ENCODE measurements at places on chromosomes 1 and 21.
A peak's percentile ranks its signal among the peaks of the same experiment; 100 is the strongest.

DNA sequence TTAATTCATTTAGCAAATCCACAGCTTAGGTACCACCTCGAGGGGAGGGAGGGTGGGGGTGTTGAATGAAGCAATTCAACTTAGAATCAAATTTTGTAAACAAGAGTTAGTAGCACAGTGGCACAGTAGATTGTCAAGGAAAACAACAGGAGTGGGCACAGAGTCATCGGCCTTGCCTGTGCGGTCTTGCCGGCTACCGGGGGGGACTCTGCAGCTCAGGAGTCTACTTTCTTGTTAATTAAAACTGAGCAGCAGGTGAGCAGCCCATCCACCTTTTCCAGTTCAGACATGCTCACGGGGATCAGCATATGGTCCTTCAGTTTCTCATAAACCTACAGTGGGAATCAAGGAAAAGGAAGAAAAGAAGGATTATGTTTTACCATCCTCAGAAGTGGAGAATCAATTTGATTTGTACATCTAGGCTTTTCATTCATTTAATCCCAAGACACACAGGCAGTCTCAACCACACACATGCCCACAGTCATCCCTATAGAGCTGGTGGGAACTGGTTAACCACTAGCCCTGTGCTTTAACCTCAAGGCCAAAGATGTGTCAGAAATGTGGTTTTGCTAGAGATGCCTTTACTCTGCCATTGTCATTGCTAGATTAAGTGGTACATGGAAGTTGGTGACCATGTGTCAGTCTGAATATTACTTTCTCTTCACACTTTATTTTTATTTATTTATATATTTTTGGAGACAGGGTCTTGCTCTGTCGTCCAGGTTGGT lies 45.0 kb upstream of the BCL10 start:
- peak; percentile 27 for DNase-seq

DNA sequence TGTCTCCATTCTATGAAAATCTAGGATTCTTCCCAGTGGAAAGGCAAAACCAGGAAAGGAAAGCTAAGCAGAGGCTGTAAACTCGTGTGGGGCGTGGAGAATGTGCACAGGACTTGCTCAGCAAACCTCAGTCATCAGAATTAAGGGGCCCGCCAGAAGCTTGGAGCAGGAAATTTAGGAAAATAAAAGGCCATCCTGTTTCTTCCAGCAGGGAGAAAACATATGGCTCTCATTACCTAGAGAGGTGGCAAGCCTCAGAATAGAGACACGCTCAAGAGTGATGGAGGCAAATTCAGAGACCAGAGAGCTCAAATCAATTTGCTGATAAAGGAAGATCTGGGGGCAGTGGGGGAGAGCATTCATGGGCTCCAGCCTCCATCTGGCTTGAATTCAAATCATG lies 151.9 kb upstream of the KLHDC7A start:
- DNase-seq, result no peak

GRCh38 chr1:88216441-88216840 lies 467.6 kb upstream of the PKN2 start:
- DNase-seq, result no peak

DNA sequence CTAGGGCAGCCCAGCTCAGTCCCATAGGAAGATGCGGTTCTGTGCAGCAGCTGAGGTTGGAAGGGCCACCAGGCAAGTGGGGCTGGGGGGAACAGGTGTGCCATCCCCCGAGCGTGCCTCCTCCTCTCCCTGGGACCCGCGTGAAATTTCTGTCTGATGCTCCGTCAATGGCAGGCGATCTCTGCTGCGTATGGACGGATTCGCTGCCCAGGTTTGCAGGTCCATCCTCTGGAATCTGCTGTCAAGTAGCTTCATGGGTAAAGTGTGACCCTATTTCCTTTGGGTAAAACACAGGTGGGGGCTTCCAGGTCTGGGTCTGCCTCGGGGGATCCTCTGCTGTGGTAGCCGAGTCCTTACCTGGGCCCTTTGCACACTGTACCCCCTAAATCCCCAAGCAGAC lies 114.6 kb upstream of the ARHGEF16 start:
- no peak for DNase-seq

DNA sequence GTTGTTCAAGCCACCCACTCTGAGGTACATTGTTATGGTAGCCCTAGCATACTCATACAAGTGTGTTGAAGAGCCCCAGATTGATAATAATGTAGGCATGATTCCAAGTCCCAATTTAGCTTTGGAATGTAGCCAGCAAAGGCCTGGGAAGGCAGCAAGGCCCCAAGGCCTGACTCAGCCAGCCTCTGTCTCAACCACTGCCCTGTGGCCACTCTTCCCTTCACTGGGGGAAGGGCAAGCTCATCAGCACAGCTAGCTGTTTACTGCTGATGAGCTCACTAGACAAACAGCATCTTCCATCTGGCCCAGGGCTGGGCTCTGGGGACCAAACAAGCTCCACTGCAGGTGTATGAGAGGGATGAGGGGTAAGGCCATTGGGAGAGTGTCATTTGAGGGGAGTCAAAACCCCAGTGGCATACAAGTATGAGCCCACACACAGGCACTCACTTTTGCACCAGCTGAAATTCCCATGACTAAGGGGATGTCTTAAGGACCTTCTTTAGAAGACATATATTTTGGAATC lies 2.2 kb upstream of the IRF6 start:
- no peak for DNase-seq

- no peak for DNase-seq
Measured at GRCh38 chr1:54615531-54616279, 7.6 kb downstream of the FAM151A start.

DNA sequence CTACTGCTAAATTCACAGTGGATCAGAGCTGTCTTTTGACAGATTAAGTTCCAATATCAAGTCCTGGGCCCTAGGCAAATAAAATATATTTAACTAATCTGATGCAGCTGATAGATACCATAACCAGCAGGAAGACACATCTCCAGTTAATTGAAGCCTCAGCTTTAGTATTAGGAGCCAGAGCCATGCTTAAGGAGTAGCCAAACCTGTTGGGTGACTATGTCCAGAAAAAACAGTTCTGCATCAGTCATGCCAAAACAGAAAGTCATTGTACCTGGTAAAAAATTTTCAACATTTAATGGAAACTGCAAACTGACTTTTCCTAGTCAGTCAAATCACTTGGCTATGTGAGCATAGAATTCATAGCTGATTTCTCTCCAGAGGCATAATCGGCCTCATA lies 200.5 kb upstream of the RUNX1 start:
- no peak for DNase-seq

- no peak for DNase-seq
Measured at GRCh38 chr1:226454349-226454748, 46.5 kb upstream of the PARP1 start.

GRCh38 chr1:84360316-84360715 lies 38.0 kb upstream of the DNASE2B start:
- no peak for DNase-seq

DNA sequence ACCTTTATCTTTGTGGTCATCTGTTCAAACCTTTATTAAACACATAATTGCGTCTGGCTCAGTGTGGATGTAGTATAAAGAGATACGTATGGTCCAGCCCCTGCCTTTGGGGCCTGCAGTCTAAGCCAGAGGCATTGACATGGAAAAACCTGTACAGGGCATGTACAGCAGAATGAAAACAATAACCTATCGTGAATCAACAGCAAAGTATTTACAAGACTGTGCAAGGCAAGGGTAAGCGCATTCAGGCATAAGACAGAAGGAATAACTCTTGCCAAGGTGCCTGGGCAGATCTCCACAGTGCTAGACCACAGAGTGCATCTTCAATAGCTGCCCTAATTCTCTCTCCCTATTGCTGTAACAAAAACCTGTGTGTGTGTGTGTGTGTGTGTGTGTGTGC lies 35.5 kb downstream of the KIRREL1 start:
- DNase-seq, result no peak

DNA sequence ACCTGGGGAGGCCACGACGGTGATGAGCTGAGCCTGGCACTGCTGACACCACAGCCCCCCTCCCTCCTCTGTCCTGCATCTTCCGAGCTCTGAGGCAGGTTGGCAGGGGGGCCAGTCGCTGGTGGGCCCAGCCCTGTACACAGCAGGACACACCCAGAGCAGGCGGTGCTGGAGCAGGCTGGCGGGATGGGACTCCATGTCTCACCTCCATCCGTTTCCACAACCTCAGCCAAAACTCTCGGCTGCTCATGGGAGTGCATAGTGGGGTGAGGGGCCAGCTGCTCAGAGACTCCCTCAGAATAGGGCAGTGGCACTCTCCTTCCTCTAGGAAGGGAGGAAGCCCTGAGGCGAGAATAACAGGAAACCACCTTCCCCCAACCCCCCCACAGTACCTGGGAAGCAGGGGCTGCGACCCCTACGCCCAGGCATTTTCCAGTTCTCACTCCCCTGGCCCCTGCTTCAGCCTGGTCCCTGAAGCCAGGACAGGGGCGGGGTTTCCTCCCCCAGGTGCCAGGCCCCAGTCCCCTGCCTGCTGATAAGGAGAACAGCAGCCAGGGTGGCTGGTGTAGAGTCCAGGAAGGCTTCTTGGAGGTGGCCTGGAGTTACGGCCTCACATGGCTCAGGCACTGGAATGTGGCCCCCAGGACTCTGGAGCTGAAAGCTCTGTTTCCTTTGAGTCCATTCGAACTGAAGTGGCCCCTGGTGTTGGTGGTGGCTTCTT lies 3.2 kb upstream of the IBA57 start:
- DNase-seq, result no peak

GRCh38 chr1:61504852-61505390 lies 220.0 kb downstream of the TM2D1 start:
- DNase-seq, result no peak

DNA sequence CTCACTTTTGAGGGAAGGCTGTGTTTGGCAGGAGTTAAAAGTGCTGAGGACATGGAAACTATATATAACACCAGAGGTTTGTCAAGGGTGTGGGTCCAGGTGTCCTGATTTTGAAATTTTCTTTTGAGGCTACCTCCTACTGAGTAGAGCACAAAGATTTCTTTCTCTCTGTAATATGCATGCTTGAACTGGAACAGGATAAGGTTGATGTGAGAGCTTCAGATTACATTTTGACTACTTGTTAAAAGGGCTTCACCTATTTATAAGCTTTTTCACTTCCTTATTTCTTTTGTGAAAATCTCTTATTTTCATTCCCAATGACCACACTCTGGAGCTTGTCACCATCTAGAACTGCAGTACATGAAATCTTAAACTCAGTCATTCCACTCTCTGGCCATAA lies 59.8 kb upstream of the PLA2G4A start:
- no peak for DNase-seq

GRCh38 chr1:20740781-20741180 lies 8.3 kb upstream of the SH2D5 start:
- DNase-seq, result no peak

- DNase-seq, result no peak
Measured at GRCh38 chr1:207878939-207879338, 32.0 kb downstream of the CD34 start.

GRCh38 chr1:231465051-231465450 lies 43.0 kb upstream of the EGLN1 start:
- DNase-seq, result no peak

GRCh38 chr1:183761871-183762270 lies 43.0 kb upstream of the RGL1 start:
- DNase-seq, result no peak

GRCh38 chr1:203519053-203519840 lies 25.3 kb downstream of the OPTC start:
- DNase-seq, result no peak

DNA sequence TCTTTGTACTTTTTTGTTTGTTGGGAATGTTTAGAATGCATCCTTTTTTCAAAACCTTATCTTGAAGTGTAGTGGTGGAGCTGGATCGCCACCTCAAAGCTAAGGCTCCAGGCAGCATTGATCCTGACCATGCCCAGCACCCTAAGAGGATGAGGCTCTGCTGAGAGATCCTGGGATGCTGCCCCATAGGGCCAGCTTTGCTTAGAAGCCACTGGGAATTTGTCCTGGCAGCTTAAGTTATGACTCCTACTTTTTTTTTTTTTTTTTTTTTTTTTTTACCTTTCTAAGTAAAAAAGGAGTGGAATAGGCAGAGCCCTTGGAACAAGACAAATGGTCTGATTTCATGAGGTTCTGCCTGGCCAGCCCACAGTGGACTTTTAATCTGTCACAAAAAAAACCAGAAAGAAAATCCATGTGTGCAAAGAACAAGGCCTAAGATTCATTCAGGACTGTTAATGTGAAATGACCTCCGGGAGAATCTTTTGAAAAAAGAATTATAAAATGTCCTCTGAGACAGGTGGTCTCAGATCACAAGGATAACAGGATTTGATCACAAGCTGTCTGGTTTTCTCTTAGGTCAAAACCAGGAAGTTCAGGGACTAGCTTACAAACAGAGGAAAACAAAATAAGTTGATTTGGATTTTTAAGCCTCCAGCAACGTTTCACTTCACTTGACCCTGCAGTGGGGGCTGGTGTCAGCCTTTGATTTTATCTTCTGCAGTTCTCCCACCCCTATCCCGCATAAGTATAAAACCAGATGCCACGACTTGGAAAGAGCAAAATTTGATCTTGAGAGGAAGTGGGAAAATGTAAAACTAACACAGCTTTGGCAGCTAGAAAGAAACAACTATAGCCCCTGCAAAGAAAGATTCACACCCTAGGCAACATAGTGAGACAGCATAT lies 25.9 kb upstream of the RAP1A start:
- no peak for DNase-seq

DNA sequence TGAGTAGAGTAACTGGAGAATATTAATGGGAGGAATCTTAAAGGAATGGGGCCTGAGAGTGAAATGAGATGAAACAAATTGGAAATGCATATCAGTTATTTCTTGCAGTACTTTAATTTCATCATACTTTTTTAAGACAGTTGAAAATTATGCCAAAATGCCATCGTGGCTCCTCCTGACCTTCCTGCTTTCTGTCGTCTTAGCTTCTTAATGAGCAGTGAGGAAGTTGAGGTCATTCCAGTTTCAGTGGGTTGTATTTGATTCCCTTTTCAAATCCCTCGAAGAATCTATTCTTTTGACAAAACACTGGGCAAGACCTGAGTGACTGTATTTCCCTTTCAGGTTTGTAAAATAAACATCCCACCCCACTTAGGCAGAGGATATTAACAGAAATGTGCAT lies 134.9 kb upstream of the MAP1LC3C start:
- no peak for DNase-seq
